Epithelial cell of proximal tubule (primary cell): ENCODE measurements at places on chromosomes 6 and 20.
A peak's percentile ranks its signal among the peaks of the same experiment; 100 is the strongest.

DNA sequence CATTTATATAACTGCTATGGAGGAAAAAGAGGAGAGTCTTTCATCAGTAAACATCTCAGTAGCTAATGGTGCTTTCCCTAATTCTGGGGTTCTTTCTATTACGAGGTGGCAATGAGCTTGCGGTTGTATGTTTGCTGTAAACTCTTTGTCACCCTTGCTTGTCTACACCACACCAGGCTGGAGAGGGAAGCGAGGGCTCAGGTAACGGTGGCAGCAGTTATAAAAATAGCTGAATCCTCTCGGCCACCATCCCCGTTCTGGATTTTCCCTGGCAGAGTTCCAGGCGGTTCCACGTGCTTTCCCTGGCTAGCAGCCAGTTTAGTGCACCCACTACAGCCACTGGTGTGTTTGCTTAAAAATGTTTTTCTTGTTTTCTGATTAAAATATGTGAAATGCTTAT lies 39.0 kb downstream of the MAS1 start:
- DNase-seq: peak; percentile 4

- no peak for DNase-seq
These were observed 18.1 kb downstream of the ADGRB3 start for GRCh38 chr6:68653074-68653705.

DNA sequence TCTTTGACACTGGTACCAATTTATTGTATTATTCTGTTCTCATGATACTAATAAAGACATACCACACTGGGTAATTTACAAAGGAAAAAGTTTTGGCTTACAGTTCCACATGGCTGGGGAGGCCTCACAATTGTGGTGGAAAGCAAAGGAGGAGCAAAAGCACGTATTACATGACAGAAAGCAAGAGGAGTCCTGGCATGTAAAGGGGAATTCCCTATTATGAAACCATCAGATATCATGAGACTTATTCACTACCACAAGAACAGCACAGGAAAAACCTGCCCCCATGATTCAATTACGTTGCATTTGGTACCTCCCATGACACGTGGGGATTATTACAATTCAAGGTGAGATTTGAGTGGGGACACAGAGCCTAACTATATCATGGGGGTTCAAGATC lies 43.4 kb downstream of the SLC22A2 start:
- no peak for DNase-seq

DNA sequence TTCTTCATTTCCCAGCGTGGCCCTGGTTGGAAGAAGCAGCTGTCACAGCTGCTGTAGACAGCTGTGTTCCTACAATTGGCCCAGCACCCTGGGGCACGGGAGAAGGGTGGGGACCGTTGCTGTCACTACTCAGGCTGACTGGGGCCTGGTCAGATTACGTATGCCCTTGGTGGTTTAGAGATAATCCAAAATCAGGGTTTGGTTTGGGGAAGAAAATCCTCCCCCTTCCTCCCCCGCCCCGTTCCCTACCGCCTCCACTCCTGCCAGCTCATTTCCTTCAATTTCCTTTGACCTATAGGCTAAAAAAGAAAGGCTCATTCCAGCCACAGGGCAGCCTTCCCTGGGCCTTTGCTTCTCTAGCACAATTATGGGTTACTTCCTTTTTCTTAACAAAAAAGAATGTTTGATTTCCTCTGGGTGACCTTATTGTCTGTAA lies 292.7 kb downstream of the ESR1 start:
- no peak for DNase-seq

GRCh38 chr20:59955131-59955796 lies 3.0 kb upstream of the CDH26 start:
- no peak for DNase-seq
